ENCODE measurements at places on chromosomes 13 and 19. TPM values are rescaled to one million over a fixed set of nuclear protein-coding genes. Genes with fewer than 3 reads are reported as not detected.

DNA sequence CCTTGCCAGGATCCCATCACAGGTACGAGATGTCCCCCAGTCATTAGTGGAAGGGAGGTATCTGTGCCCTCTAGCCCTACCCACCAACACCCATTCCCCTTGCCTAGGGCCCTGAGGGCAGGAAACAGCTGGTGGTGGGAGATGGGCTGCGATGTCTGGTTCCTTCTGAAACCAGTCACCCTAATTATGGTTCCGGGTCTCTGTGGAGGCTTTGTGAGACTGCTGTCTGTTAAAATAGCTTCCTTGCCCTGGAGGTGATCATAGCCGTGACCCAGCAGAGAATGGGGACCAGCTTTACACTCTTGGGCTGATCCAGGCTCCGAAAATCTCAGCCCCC, 5.5 kb downstream of the ALDH16A1 start:
- no peak for DNase-seq

The TCF3 gene
- 24.2 TPM for total RNA-seq

DNA sequence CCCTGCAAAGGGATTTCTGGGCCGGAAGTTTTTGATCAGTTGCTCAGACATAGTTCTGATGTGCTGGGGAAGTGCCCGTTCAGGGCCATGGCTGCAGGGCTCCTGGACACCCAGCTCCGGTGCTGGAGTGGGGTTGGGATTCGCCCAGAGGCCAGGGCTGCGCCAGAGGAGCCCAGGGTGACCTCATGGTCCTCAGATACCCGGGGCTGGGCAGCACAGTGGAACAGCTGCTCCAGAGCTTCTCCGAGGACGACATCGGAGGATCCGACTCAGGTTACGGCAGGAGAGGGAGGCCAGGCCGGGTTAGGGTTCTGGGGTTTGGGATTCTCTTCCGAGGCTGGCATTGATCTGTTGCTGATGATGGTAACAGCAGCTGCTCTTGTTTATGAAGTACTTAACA, 20.9 kb downstream of the CARM1 start:
- DNase-seq = no peak

GRCh38 chr19:36046443-36047050, 7.5 kb downstream of the THAP8 start:
- no peak for DNase-seq

The ZNF808 gene
- total RNA-seq = 47.6 TPM

The ZNF723 gene
- total RNA-seq = not detected

GRCh38 chr13:25971047-25971446, 80.8 kb downstream of the SHISA2 start:
- no peak for DNase-seq

DNA sequence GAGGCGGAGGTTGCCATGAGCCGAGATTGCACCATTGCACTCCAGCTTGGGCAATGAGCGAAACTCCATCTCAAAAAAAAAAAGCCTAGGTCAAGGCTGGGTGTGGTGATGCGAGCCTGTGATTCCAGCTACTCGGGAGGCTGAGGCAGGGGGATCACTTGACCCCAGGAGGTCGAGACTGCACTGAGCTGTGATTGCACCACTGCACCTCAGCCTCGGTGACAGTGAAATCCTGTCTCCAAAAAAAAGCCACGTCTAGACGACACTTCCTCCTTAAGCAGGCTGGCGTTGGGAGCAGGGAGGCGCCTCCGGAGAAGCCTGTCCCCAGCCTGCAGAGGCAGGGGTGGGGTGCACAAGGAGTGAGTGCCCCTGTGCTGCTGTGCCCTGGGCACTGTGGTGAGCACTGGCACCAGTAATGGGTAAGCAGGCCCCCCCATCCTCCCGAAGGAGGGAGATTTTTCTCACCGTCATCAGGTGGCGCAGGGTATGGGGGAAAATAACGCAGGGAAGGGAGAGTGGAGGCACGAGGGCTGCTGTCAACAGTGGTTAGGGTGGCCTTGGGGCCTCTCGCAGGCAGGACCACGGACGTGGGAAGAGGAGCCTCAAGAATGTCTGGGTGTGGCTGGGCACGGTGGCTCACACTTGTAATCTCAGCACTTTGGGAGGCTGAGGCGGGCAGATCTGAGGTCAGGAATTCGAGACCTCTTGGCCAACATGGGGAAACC, 706 bp downstream of the P2RY11 start:
- no peak for DNase-seq

DNA sequence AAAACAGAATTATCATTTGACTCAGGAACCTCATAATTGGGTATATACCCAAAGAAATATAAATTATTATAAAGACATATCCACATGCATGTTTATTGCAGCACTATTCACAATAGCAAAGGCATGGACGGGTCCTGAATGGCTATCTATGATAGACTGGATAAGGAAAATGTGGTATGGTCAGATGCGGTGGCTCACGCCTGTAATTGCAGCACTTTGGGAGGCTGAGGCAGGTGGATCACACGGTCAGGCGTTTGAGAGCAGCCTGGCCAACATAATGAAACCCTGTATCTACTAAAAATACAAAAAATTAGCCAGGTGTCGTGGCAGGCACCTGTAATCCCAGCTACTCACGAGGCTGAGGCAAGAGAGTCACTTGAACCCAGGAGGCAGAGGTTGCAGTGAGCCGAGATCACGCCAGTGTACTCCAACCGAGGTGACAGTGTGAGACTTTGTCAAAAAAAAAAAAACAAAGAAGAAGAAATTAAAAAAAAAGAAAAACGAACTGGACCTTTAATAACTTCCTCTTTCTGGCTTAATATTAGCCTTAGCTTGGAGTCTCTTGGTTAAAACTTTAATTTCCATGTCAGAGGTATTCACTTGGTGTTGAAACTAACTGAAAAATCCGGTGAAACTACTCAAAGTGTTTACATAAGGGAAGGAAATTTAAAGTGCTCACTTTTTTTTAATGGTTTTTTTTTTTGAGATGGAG, 104.4 kb downstream of the ZNF486 start:
- no peak for DNase-seq
